ENCODE measurements at places on chromosomes 3 and 15.

DNA sequence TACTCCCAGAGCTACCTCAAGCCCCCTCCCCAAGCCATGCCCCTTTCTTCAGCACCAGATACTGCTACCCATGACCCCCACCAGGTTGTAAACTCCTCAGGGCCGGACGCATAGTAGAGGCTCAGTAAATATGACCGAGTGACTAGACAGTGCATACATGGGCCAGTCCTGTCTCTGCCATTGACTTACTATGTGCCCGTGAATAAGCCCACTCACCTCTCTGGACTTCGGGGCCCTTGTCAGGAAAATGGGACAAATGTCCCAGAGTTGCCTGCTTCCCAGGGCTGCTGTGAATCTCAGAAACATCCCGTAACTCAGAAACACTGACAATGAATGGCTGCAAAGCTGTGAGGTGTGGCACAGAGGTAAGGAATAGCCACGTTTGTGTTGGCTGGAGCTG is 48.2 kb upstream of the FGD5 start:
- no peak for DNase-seq

- no peak for DNase-seq
Measured at GRCh38 chr3:72411843-72412242, 436.4 kb downstream of the SHQ1 start.

- no peak for DNase-seq
Measured at GRCh38 chr15:60652245-60652644, 173.3 kb upstream of the ICE2 start.

- no peak for DNase-seq
Measured at GRCh38 chr3:193594946-193595689, 2.1 kb downstream of the OPA1 start.

DNA sequence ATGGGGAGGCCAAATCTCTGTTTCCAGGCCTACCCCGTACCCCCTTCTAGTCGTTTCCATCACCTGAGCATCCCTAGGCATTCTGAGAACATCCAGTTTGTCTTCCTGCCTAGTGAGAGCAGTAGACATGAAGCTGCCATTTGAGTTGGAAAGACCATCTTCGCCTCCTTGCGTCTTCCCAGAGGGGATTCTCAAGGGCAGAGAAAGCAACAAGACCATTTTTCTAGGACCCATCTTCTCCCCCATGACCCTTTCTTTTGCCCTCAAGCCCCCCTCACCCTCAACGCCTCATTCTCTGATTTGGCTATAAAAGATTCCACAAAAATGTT is 148.7 kb upstream of the BHLHE40 start:
- no peak for DNase-seq

DNA sequence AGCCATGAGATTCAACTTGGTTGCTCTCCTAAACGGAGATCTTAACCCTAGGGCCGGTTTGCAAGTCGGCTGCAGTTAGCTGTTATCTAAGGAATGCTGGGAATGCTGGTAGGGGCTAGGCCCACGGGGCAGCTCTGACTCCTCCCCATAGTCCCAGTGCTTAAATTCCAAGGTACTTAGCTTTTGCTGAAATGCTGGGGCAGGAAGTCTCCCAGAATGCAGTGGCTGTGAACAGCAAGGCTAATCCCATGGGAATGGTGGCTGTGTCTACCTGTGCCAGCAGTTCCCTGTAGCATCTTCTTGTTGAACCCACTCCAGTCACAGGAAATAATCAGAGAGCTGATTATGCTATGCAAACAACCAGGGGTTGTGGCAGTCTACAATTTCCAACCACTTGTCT is 102.5 kb upstream of the TJP1 start:
- no peak for DNase-seq

GRCh38 chr3:113055201-113055600 is 64.4 kb downstream of the GTPBP8 start:
- DNase-seq, result no peak

DNA sequence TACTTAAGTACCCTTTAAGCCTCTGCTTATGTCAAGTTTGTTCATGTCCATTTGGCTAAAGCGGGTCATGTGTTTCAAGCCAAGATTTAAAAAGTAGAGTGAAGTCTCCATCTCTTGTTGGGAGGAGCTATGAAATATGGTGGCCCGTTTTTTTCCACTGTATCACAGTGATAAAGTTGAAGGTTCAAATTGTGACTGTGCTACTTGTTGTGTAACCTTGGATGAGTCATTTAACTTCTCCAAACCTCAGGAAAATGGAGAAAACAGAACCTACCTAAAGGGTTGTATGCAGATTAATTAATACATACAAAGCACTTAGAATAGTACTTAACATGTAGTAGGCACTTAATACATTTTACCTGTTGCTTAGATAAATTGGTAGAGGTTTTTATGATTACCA is 43.4 kb downstream of the SNAPC5 start:
- no peak for DNase-seq

GRCh38 chr15:63881431-63881830 is 47.7 kb upstream of the HERC1 start:
- no peak for DNase-seq

DNA sequence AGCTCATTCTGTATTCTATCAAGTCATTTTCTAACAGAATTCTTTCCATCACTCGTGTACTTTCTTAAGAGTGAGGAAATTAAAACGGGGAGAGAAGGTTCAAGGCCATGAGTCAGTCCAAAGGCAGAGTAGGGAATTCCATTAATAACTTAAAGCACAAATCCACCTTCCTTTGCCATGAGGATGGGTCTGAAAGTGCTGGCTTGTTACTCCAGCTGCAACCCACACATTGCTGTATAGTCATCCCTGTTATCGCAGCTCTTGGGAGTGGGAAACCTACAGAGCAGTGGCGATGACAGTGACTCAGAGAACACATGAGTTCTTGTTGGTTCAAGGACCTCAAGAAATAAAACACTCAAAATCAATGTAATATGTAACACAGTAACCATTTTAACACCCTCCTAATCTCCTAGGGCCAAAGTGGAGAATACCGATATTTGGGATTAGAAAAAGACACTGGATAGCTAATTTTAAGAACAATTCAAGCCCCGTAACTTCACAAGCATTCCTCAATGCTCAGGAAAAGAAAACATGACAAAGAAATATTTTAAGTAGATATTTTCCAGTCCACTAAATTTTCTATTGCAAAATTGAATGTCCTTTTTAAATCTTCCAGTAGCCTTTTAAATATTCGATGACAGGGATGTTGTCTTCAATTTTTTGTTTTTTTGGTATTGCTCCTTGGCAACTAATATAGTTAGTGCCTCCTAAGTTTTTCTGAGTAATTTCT is 179.9 kb upstream of the THBS1 start:
- no peak for DNase-seq

GRCh38 chr3:26308454-26308853 is 314.1 kb upstream of the LRRC3B start:
- no peak for DNase-seq

DNA sequence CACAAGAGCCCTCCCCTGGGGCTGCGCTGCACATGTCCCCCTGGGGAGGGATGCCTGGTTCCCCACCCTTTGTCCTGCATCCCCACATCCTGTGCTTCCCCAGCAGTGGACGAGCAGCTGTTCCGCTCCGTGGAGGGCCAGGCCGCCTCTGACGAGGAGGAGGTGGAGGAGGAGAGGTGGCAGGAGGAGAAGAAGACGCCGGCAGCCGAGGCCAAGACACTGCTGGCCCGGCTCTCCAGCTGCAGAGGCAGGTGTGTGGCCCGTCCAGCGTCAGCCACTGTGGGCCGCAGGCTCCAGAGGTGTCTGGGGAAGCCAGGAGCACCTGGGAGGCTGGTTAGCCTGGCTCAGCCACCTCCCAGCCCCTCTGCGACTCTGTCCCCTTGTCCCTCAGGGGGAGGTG is 27.9 kb upstream of the GP9 start:
- no peak for DNase-seq

- DNase-seq, result no peak
Measured at GRCh38 chr3:196192036-196192523, 19.1 kb downstream of the ZDHHC19 start.

GRCh38 chr15:44066211-44066827 is 128.8 kb downstream of the FRMD5 start:
- no peak for DNase-seq

- DNase-seq, result no peak
Measured at GRCh38 chr15:38745626-38746025, 181.0 kb upstream of the RASGRP1 start.

- no peak for DNase-seq
Measured at GRCh38 chr3:52805270-52806039, 10.9 kb downstream of the ITIH3 start.

- no peak for DNase-seq
Measured at GRCh38 chr3:47163169-47164006, 525 bp downstream of the SETD2 start.

- no peak for DNase-seq
Measured at GRCh38 chr3:12334786-12335185, 45.9 kb downstream of the PPARG start.

DNA sequence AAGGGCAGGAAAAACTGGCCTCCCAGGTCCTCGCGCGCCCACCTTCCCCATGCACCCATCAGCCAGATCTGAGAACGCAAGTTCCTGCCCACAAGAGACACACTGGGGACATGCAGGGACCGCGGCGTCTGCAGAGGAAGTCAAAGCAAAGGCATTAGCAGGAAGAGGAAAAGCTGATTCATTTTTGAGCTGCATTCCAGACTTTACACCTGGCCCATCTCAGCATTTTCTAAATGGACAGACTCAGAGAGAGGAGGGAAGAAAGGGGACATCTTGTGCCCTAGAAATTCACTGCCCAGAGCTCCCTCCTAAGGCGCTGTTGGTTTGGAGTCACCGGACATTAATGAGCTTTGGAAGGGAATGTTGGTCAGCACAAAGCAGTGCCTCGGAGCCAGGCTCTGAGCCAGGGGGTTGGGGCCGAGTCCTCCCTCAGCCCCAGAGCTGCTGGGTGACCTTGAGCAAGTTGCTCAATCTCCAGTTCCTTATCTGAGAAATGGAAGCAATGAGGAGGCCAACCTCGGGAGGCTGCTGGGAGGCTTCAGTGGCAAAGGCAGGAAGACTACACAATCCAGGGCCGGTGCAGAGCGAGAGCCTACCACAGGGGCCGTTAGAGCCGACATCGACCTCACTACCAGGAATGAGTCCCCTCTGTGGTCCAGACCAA is 150.5 kb upstream of the IQSEC1 start:
- no peak for DNase-seq

GRCh38 chr15:74800559-74801094 is 12.0 kb upstream of the LMAN1L start:
- no peak for DNase-seq

GRCh38 chr3:69031635-69032034 is 18.2 kb upstream of the EOGT start:
- no peak for DNase-seq

DNA sequence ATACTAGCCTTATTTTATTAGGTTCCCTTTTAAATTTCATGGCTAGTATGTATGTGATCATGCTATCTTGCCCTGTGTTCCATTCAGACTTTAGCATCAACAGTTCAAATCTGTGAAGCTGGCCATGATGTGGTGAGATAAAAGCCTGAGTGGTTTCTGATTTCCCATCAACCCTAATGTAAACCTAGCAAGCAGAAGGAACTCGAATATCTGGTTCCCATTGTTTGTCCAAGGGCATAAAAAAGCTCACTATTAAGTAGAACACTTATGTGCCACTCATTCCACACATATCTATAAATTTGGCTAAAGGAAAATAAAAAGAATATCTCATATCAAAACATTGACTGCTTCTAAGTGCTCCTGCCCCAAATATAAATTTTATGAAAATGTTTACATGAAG is 311.7 kb downstream of the CADM2 start:
- DNase-seq, result no peak

DNA sequence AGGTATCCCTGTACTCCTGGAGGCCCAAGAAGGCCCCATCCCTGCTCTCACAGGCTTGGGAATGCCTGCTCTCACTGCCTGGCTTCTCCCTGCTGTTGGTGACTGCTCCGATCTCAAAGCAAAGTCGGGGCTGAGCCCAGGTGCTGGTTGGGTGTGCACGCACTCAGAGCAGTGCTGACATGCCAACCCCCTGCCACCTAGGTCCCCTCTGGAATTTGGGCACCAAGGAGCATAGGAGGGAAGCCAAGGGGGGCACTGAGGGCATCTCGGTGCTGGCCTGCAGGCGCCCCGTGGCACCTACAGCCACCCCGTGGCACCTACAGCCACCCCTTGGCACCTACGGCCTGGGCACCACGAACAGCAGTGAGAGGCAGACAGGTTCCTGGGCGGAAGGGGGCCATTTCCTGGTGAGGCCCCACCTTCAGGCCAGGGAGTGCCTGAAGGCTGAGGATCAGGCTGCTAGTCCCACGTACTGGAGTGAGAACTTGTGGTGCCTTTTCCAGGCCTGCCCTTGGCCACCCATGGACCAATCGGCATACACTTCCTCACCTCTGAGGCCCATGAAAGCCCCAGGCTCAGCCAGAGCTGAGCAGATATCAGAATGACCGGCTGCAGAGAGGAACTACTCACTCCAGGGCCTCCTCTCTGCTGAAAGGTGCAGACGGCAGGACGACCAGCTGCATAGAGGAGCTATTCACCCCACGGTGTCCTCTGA is 15.6 kb upstream of the HTR3E start:
- no peak for DNase-seq

DNA sequence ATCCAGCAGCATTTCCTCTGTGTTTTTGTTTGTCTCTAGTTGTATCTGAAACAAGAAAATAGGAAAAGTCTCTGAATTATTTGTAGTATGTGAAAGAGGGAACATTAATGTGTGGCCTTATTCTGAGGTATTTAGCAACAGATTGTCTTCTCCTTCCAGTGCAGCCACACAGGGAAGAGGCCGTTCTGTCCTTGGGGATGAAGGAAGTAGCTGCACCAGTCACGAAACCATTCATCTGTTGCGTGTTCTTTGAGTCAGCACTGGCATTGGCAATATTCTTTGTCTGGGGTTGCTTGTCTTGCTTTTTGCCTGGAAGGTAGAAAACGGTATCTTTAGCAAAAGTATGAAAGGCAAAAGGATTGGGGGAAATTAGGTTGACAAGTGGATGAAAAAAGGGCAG is 91.6 kb downstream of the CDIN1 start:
- DNase-seq, result no peak

- DNase-seq, result no peak
Measured at GRCh38 chr3:189853906-189854305, 222.7 kb downstream of the TP63 start.

DNA sequence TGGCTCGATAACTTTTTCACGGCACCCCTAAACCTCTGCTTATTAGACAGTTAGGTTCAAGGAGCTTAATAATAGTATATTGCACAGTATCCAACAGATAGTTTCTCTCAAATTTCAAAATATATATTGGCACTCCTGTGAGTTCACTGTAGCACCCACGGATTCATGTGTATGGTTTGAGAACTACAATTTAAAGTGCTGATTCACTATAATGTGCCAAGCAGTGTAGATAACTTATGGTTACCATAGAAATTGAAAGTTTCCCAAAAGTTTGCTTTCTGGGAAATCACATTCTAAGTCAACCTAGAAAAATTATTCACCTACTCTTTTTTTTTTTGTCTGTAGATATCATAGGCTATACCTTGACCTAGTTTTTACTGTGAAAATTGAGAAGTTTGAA is 86.6 kb downstream of the GAP43 start:
- no peak for DNase-seq

DNA sequence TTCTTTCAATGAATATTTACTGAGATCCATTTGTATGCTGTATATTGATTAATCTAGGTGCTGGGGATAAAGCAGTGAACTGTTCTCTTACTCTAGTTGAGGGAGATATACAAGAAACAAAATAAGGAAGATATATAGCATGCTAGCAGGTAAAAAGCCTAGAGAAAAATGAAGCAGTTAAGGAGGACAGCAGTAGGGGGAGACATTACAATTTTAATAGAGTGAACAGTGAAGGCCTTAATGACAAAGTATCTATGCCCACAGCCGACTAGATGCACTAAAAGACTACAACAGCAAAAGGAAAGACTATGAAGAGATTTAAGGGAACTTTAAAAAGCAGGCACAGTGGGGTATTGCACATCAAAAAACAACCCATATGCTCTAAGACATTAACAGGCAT is 81.4 kb downstream of the XRN1 start:
- no peak for DNase-seq

- DNase-seq, result no peak
Measured at GRCh38 chr3:45664578-45664977, 24.6 kb upstream of the SACM1L start.

Measured in anterior cingulate cortex (tissue), 58 donors.